Frontal cortex (tissue), 4 donors: ENCODE measurements at places on chromosomes 2 and 18. TPM values are rescaled to one million over a fixed set of nuclear protein-coding genes. Genes with fewer than 3 reads are reported as not detected.

GRCh38 chr2:174009488-174010223 lies 44.5 kb upstream of the SP3 start:
- DNase-seq = no peak

- DNase-seq = no peak
Measured at GRCh38 chr18:55906536-55906935, 318.5 kb upstream of the TCF4 start.

GRCh38 chr2:45932278-45932975 lies 281.0 kb downstream of the PRKCE start:
- DNase-seq = no peak

- no peak for DNase-seq
Measured at GRCh38 chr18:10688766-10689165, 162.9 kb downstream of the NAPG start.

- no peak for DNase-seq
Measured at GRCh38 chr2:172066394-172066886, 18.9 kb upstream of the DLX1 start.

- DNase-seq = no peak
Measured at GRCh38 chr18:57839942-57840381, 36.8 kb upstream of the ATP8B1 start.

- no peak for DNase-seq
Measured at GRCh38 chr2:1633092-1633671, 111.1 kb downstream of the PXDN start.

NETO1 gene
- total RNA-seq = 44.4 TPM

GPR39 gene
- 2.9 TPM for total RNA-seq

DNA sequence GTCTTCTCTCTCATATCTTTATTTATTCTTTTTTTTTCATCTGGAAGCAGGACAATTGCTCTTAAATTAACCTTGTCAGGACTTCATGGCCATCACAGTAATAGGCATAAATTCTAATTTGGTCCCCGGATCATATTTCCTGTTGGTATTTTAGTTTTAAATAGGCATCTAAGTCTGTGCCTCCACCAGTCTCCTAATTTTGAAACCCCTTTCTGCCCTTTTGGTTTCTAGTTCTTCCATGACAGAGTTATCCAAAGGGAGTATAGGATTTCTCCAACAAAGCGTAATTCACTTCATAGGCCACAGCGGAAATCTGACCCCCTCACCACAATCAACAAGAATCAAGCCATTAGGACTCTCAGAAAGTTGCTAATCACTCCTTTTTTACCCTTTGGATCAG lies 3.8 kb downstream of the EPHA4 start:
- no peak for DNase-seq

VWA3B gene
- total RNA-seq = under 0.01 TPM

GRCh38 chr2:233789554-233789953 lies 11.4 kb downstream of the MROH2A start:
- no peak for DNase-seq

GRCh38 chr2:58899692-58900091 lies 658.6 kb upstream of the FANCL start:
- DNase-seq = no peak

DNA sequence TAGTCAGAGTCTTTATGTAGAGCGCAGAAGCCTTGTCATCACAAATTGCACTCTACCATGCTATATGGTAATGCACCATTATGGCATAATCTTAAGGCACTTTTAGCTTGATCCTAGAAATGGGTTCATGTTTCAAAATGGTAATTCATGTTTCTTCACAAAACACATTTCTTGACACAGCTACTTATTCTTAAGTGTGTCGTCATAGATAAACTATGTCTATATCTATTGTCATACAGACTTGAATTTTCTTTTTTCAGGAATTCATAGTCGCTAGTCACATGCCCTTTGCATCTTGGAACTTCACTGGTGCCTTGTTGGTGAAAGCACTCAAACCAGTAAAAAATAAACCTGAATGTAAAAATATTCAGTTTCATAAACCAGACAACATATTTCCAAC lies 1578.2 kb downstream of the LRP1B start:
- no peak for DNase-seq

- DNase-seq = no peak
Measured at GRCh38 chr2:182717816-182718215, 1.8 kb downstream of the DNAJC10 start.

- DNase-seq = no peak
Measured at GRCh38 chr18:7207366-7207915, 23.4 kb upstream of the LRRC30 start.

DOK6 gene
- 68.1 TPM for total RNA-seq

LINC00305 gene
- total RNA-seq = not detected

DNA sequence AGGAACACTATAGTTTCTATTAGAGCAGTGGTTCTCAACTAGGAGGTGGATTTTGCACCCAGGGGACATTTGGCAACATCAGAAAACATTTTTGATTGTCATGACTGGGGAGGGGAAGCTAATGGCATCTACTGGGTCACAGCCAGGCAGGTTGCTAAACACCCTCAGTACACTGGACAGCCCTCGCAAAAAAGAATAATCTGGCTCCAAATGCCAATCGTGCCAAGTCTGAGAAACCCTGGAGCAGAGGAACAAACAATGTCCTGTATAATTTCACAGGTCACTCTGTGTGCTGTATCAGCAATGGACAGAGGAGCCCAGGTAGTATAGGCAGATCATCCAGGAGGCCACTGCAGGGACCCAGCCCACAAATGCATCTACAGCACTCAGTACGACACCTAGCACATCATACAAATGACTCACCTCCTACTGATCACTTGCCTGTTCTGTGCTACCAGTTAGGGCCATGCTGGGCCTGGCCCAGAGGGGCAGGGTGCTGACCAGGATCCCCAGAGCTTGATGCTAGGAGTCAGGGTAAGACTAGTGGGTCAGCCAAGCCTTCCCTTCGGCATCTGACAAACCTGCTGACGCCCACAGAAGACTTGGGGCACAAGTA lies 37.6 kb downstream of the SFXN5 start:
- DNase-seq = no peak

GRCh38 chr2:70928366-70928765 lies 7.3 kb upstream of the ATP6V1B1 start:
- DNase-seq = no peak

SDC1 gene
- total RNA-seq = 9.8 TPM

SERPINB7 gene
- not detected for total RNA-seq

CABYR gene
- 24.1 TPM for total RNA-seq

DNA sequence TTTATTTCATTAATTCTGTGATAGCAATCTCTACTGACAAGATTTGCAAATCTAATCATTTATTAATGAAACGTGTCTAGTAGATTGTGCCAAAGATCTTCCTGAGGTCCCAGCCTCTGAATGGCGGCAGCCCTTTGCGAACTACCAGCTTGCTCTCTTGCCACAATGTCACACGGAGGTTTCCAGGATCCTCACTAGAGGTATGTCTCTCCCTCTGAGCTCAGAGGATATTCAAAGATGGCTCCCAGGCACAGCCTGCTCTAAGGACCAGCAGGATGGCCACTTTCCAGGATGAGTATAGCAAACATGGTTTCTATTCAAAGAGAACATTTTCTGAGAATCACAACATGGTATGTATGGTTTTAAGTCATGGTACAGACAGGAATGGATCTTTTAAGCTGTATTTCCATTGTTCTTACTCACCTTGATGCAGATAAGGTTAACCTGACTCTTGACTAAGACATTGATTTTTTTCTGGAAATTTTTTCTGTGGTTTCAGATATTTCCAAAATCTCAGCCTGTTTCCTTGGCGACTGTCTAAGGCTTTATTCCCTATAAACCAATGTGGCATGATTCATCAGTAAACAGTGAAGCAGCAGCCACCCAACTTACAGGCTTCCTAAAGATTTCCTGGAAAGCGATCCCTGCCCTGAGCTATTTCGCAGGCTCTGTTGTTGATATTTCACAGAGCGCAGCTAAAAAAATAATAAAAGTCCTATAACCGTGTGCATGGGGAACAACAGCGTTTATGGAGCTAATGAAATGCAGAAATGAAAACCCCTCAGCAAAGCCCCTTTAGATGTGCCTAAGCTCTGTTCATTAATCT lies 54.1 kb upstream of the KLF7 start:
- no peak for DNase-seq

GRCh38 chr2:240960309-240960970 lies 38.0 kb upstream of the SNED1 start:
- DNase-seq = no peak

HOXD13 gene
- total RNA-seq = not detected

USP40 gene
- 5.3 TPM for total RNA-seq

GRCh38 chr2:108611021-108611420 lies 76.8 kb downstream of the LIMS1 start:
- DNase-seq = no peak

DNA sequence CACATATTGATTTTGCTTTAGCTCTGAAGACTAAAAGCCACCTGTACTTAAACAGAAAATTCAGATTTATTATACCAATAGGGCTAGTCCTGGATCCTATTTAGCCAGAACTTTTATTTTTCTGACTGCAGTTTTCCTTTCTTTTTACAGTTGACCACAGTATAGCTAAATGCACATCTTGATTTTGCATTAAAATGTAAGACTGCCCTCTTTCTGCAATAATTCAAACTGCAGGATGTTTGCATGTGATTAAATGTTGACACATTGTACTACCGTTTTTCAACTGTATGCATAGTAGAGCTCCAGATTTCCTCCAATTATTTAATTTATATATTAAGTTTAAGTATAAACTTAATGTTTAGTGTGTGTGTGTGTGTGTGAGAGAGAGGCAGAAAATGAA lies 1262.9 kb downstream of the SUCLG1 start:
- DNase-seq = no peak

- no peak for DNase-seq
Measured at GRCh38 chr2:41062336-41062735, 610.4 kb upstream of the SLC8A1 start.

RNPEPL1 gene
- 4.5 TPM for total RNA-seq

DNA sequence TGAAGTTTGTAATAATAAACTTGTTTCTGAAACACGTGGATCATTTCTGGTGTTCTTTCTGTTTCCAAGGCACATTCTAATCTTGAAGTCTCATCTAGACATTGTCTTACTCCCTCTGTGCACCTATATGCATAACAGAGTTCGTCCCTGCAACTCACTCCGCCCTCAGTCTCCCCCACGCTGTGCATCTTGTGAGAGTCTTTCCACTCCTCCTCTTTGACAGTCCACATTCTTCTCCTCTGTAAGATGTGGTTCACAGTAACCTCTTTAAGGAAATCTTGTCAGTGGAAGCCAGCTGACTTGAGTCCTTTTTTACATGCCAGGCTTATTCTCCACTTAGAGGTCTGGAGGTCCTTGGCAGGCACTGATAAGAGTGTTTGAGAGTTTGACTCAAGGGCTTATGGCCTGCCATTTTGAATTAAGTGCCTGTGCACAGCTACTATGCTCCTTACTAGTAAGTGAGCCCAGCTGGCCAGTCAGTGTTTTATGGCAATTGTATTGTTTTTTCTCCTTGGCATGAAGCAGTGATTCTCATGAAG lies 108.9 kb upstream of the IL1R2 start:
- no peak for DNase-seq

- no peak for DNase-seq
Measured at GRCh38 chr2:39176997-39177396, 56.1 kb upstream of the SOS1 start.

FAM228A gene
- 3.3 TPM for total RNA-seq

GRCh38 chr2:18648161-18648560 lies 58.8 kb upstream of the NT5C1B start:
- DNase-seq = no peak

- DNase-seq = no peak
Measured at GRCh38 chr2:220336771-220337170, 709.3 kb downstream of the SLC4A3 start.

GRCh38 chr2:213723707-213724106 lies 439.4 kb downstream of the SPAG16 start:
- DNase-seq = no peak

- DNase-seq = no peak
Measured at GRCh38 chr18:71673954-71674353, 870.2 kb downstream of the CBLN2 start.

GRCh38 chr2:152602750-152603149 lies 114.5 kb downstream of the PRPF40A start:
- DNase-seq = no peak

DNA sequence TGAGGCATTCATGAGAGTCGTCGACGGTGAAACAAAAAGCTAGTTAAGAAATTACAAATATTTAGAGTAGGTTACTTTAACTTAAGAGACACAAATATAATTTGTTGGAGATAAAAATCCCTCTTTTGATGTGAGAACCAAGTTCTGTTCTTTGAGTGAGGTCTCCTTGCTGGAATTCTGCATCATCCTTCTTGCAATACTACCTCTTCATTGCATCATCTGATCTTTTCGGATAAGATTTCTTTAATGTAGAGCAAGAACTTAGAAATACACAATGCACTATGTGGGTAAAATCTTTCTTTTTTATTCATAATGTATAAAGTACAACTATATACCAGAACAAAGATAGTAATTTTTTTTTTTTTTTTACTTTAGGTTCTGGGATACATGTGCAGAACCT lies 118.4 kb downstream of the ARL4C start:
- DNase-seq = no peak

- no peak for DNase-seq
Measured at GRCh38 chr2:178223806-178224205, 29.5 kb downstream of the OSBPL6 start.

SAG gene
- 0.82 TPM for total RNA-seq
